ENCODE measurements at places on chromosomes 4 and X.

- DNase-seq: no peak
Measured at GRCh38 chr4:120749445-120750151, 172.9 kb downstream of the PRDM5 start.

DNA sequence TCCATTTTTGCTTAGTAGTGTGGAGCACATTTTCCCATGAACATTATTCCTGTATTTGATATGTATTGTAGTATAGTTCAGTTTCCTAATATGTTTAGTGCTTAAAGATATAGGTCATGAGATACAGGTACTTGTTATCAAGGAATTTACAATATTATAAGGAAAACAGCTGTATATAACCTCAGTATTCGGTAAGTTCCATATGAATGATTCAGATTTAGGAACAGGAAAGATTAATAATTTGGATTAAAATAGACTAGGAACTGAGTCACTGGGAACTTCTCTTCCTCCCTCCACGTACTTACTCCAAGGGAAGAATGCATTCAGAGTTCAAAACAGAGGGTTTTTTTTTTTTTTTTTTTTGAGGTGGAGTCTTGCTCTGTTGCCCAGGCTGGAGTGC lies 20.0 kb downstream of the DIAPH2 start:
- DNase-seq: no peak

- no peak for DNase-seq
Measured at GRCh38 chr4:108574402-108574801, 46.0 kb upstream of the RPL34 start.

GRCh38 chrX:38699696-38700095 lies 101.6 kb upstream of the MID1IP1 start:
- no peak for DNase-seq

DNA sequence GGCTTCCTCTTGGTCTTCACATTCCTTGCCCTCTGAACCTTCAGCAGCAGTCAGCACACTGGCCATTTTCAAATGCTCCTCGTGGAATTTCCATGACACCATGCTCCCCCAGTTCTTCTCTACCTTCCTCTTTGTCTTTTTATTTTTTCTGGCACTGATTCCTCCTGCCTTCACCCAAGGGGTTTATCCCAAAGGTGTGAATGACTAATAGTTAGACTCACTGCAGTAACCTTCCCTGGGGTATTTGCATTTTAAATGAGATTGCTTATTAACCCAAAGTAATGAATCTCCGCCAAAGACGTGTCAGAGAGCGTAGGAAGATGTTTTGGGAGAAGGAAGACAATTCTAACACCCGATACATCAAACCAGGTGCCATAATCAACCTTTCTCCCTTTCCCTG lies 36.2 kb downstream of the CD40LG start:
- no peak for DNase-seq

- DNase-seq: no peak
Measured at GRCh38 chrX:110310896-110311295, 7.0 kb downstream of the AMMECR1 start.

- no peak for DNase-seq
Measured at GRCh38 chrX:13650318-13650717, 2.6 kb upstream of the TCEANC start.

GRCh38 chrX:73834219-73834618 lies 271.2 kb downstream of the CHIC1 start:
- DNase-seq: no peak

- DNase-seq: no peak
Measured at GRCh38 chrX:10931976-10932375, 179.2 kb upstream of the HCCS start.

DNA sequence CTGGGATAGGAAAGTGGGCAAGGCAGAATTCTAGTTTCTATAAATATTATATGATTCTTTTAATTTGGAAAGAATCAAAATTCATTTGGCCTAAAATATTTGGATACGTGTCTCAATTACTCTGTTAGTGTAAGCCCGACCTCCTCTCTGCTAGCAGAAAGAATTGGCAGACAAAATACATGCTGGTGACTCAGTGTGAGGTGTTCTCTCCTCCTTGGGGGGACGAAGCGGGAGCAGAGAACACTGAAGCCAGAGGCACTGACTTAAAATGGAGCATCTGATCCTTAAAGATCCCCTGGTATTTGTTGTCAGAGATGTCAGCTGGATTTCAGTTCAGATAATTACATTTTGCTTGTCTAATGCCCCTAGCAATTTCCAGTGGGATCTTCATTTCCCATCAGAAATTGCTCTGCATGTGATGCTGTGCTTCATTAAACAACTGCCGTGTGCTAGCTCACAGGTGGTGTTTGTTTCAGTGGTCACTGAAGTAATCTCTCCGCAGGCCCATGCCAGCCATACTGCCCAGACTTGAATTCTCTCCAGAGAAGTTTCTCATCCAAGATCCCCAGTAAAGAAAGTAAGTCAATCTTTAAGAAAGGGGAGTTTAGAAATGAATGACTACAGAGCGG lies 188.7 kb upstream of the TLL1 start:
- DNase-seq: no peak
